ENCODE measurements at places on chromosomes 12 and 14.

GRCh38 chr14:70595443-70596185, 4.8 kb downstream of the MED6 start:
- DNase-seq = no peak

DNA sequence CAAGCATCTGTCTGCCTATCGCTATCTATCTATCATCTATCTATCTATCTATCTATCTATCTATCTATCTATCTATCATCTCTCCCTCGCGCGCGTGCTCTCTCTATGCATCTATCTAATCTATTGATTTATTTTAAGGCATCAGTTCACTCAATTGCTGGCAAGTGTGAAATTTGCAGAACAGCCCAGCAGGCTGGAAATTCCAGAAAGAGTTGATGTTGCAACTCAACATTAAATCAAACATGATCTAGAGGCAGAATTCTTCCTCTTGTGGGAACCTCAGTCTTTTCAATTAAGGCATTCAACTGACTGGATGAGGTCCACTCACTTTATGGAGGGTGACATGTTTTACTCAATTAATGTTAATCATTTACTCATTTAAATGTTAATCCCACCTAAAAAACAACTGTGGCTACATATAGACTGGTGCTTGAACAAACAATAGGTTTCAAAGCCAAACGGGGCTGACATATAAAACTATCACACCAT, 1210.8 kb downstream of the GALC start:
- no peak for DNase-seq

DNA sequence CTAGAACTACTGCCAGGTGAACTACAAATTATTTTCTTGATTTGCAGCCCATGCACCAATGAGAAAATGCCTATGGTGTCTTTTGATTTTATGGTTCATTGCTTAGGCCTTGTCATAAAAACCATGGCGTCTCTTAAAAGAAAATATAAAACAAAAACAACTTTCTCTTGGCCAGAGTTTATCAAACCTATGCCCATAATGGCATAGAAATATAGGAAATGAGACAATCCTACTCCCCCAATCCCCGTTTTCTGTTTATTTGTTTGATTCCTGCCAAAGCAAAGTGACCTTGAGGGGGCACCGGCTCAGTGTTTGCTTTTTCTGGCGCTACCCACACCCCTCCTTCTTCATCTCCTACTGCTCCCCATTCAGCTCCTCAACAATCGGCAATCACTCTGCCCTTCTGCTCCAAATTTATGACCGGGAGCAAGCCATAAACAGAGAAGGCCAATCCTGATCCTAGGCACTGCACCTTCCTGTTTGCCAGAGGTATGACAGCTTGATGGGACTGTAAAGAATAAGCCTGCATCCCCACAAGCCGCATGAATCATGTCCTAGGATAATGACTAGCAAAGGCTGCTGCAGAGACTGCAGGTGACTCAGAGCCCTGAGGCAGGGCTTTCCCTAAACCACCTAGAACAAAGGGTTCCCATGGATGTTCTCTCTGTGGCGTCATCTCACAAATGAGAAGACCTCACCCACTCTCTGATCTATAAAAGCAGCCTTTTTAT, 874.9 kb downstream of the NRXN3 start:
- no peak for DNase-seq

- no peak for DNase-seq
Measured at GRCh38 chr14:21543963-21544362, 17.8 kb upstream of the SALL2 start.

DNA sequence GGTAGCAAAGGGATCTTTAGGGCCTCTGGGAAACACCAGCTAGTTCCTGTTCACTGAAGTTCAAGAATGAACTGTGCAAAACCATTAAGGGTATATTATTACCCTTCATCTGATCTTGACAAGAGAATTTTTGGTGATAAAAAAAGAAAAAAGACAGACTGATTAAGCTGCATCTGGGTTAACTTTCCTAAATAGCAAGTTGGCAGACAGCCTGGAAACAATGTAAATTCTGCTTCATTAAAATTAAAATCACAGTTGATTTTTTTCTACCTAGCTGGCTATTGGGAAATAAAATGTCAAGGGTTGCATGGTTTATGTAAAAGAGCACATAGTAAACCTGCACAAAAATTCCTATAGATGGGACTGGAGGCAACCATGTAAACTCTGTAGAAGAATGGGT, 126.6 kb upstream of the PRKD1 start:
- no peak for DNase-seq

GRCh38 chr12:89244536-89244935, 107.8 kb downstream of the DUSP6 start:
- peak; percentile 70 for DNase-seq

DNA sequence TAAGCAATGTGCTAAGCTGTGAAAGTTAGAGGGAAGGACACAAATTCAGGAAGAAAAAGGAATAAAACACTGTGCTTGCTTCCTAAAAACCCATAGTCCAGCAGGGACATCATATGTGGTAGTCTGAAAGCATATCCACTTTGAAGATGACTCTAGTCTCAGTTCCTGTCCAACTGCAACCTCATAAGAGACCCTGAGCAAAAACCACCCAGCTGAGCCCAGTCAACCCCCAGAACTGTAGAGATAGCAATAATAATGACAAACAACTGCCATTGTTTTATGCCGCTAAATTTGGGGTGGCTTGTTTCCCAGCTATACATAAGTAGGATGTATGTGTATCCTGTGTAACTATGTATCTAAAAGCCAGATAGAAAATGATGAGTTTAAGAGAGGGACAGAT, 3.9 kb upstream of the SERPINA4 start:
- DNase-seq = no peak

DNA sequence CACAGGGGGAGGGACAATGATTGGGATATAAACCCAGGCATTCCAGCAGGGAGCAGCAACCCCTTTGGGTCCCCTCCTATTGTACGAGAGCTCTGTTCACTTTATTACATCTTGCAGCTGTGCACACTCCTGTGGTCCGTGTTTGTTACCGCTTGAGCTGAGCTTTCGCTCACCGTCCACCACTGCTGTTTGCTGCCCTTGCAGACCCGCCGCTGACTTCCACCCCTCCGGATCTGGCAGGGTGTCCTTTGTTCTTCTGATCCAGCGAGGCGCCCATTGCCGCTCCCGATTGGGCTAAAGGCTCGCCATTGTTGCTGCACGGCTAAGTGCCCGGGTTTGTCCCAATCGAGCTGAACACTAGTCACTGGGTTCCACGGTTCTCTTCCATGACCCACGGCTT, 64.1 kb downstream of the E2F7 start:
- DNase-seq = no peak

All from KBM-7 (cell line).